ENCODE measurements at places on chromosomes 4 and X.

GRCh38 chrX:78658845-78659744 lies at the start of gene RTL3:
TSS of gene RTL3 (minus strand) at chrX:78659328. CDS start at chrX:78658420, 908 bp downstream.
- DNase-seq: peak; percentile 56

DNA sequence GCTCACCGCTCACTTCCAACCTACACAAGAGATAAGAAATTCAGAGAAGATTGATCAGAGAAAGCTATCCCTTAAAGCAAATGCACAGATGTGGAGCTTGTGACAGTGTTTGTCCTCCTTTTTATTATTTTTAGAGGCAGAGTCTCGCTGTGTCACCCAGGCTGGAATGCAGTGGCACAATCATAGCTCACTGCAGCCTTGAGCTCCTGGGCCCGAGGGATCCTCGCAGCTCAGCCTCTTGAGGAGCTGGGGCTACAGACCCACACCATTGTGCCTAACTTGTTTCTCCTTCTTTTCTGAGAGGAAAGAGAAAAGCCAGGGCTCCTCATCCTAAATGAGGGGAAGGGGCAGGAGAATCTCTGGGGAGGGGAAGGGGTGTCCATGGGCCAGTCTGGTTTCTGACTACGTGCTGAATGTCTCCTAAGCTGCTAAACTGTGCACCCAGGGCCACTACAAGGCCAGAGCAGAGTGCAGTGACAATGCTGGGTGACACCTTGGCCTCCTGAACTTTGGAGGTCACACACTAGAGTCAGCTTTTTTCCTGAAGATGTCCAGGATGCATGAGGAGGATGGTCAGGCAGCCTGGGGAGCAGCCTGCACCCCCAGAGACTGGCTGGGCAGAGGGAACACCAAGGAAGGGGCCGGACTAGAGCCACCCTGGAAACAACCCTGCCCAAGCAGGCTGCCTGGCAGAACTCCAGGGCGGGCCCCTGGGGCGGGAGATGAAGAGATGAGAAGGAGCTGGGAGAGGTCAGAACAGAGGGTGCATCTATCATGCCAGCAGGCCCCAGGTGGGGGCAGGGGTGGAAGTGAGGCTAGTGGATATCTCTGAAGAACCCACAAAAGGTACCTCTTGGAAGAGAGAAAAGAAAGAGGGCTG lies 55.5 kb upstream of the PROM1 start:
- no peak for DNase-seq

DNA sequence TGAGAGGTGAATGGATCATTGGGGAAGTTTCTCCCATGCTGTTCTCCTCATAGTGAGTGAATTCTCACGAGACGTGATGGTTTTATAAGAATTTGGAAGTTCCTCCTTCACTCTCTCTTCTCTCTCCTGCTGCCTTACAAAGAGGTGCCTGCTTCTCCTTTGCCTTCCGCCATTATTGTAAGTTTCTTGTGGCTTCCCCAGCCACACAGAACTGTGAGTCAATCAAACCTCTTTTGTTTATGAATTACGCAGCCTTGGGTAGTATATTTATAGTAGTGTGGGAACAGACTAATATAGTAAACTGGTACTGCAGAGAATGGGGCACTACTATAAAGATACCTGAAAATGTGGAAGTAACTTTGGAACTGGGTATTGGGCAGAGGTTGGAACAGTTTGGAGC lies 7.8 kb upstream of the CTAG2 start:
- DNase-seq: no peak

- DNase-seq: no peak
Measured at GRCh38 chrX:36684053-36684452, 324.1 kb upstream of the FAM47C start.

- no peak for DNase-seq
Measured at GRCh38 chrX:14607446-14607985, 78.2 kb downstream of the GLRA2 start.

GRCh38 chr4:40300371-40301162 lies 34.6 kb upstream of the CHRNA9 start:
- no peak for DNase-seq

DNA sequence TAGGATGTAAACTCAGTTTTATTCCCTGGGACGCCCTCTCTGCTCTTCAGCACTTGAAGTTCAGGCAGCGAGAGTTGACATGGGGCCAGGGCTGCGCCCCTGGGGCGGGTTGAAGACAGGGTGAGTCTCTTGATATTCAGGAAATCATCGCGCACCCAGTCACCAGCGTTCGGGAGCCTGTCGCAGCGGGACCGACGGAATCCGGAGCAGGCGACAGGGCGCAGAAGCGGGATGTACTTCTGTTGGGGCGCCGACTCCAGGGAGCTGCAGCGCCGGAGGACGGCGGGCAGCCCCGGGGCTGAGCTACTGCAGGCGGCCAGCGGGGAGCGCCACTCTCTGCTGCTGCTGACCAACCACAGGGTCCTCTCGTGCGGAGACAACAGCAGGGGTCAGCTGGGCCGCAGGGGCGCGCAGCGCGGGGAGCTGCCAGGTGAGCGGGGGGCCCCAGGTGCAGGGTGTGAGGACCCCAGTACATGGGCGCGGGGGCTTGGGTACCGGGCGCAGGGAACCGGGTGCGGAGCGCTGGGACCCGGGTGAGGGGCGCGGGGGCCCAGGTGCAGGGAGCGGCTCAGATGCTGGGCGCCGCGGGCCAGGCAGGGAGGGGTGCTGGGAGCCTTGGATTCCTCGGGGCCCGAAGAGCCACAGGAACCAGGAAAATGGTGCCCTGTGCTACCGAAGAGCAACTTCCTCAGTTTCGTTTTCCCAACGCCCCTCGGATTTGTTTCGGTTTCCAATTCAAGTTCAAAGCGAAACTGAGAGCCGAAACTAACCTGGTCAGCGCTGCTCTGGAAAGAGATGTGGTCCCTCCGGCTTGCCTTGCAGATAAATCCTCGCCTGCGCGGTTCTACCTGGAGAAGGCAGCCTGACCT lies at the start of gene HERC6:
Gene HERC6, plus strand, starts transcription at position 162 of the 869 bp plus-strand sequence. Its CDS starts 70 bp downstream, at position 232.
- DNase-seq: peak; percentile 77

DNA sequence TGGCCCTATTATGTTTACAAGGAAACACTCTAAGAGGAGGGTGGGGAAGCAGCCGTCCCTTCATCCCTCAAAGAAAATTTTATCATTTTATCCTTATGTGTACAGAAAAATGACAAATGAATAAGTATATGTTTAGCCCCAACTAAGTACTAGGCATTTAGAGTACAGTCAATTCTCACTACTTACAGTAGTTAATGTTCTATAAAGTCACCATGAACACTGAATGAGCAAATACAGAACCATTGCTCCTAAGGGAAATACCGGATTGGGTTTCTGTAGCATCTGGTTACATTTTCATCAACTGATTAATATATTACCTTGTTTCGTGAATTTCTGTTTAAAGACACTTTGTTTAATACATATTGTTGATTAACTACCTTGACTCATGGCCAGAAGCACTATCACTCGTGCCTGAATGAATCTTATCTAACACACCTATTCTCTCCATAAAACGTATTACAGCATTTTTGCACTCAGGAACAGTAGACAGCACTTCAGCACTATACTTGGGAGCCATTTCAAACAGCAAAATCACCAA lies 109.3 kb downstream of the ASB9 start:
- no peak for DNase-seq

- no peak for DNase-seq
Measured at GRCh38 chr4:70600977-70601376, 8.9 kb downstream of the AMBN start.

DNA sequence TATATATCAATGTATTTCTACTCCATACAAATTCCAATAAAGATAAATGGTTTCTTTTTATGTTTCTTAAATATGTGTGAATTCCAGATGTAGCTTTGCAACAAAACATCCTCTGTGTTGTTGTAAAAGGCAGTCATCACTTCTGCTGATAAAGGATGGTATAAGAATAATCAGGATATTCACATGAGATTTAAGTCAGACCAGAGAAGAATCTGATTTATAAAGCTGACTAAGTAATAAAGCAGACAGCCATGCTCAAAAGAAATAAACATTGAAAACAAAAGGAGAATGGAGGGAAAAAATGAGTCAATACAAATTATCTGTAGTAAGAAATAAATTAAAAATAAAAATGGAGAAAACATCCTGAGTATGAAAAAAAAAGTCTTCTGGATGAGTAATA lies 27.0 kb upstream of the SLC7A11 start:
- DNase-seq: no peak

- no peak for DNase-seq
Measured at GRCh38 chr4:5958199-5958735, 60.0 kb downstream of the C4orf50 start.

GRCh38 chrX:11558972-11559371 lies 106.7 kb downstream of the ARHGAP6 start:
- DNase-seq: no peak

DNA sequence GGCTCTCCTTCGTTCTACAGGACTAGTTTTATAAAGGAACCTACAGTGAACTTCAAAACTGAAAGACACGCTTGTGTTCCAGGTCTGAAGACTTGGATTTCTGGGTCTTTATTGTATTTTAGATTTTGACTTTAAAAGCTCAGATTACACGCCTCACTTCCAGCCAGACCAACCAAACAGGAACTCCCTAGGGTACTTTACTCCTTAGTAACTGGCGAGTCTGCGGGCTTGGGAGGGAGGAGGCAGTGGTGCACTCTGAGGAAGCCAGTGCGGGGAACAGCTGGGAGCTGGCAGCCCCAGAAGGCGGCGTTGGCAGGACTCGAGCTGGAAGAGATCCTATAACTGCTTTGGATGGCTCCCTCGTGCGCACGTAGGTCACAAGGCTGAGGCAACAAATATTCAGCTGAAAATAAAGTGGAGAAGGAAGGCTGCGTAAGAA lies 391 bp upstream of the PHKA1 start:
- peak; percentile 37 for DNase-seq

GRCh38 chr4:53185869-53186585 lies 179.8 kb downstream of the SCFD2 start:
- DNase-seq: no peak
